ENCODE measurements at places on chromosomes 16 and 17. TPM values are rescaled to one million over a fixed set of nuclear protein-coding genes. Genes with fewer than 3 reads are reported as not detected.

- DNase-seq, result no peak
- H3K36me3 ChIP-seq, result peaks cover 13% of the 10 kb centered on the region
- no peaks in the 10 kb centered on the region for H3K27me3 ChIP-seq
- no peak overlapping the region for H3K4me3 ChIP-seq
- peaks cover 17% of the 10 kb centered on the region for H3K4me1 ChIP-seq
- no peak overlapping the region for H3K27ac ChIP-seq
These were observed 14.4 kb downstream of the CARHSP1 start for GRCh38 chr16:8854298-8854948.

- no peak for DNase-seq
- H3K27me3 ChIP-seq, result no peaks in the 10 kb centered on the region
- peaks cover 2% of the 10 kb centered on the region for H3K36me3 ChIP-seq
- H3K4me3 ChIP-seq, result no peak overlapping the region
These were observed 622.6 kb upstream of the GOT2 start for GRCh38 chr16:59356709-59357108.

ZMYND15 gene
- total RNA-seq, result not detected

GRCh38 chr17:76681222-76682137, 29.3 kb downstream of the MXRA7 start:
- DNase-seq, result peak; percentile 86
- no peaks in the 10 kb centered on the region for H3K27me3 ChIP-seq
- H3K4me3 ChIP-seq, result no peak overlapping the region
- no peaks in the 10 kb centered on the region for H3K36me3 ChIP-seq
- H3K27ac ChIP-seq, result no peak overlapping the region

DNA sequence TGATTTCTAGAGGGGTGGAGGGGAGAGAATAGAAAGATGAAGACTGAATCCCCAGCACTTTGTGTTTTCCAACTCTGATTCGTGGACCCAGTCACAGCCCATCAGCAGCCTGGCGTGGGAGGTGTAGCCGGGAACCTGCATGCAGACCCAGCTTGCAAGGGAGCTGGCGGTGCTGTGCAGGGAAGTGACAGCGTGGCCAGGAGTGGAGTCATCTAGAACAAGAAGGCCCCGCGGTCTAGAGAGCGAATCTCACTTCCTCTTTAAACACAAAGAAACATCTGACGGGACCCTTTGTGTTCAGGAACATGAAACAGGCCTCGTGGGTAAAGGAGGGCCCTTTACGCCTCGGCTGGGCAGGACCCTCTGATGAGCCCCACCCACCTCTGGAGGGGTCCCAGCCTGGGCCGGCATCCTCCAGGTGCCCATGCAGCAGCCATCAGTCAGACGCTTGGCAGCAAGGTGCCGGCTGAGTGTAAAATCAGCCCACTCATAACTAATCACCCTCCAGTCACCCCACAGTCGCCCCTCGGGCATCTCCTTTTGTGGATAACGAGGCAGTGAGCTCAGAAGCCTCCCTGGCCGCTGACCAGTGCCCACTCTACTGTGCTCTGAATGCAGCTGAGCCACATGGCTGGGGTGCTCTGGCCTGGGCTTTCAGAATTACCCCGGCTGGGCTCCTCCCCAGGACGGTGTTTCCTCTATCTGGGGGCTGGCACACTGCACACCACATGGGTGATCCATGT, 4.4 kb downstream of the SNAI3 start:
- peaks cover 7% of the 10 kb centered on the region for H3K4me1 ChIP-seq
- DNase-seq, result no peak
- no peak overlapping the region for H3K4me3 ChIP-seq
- no peaks in the 10 kb centered on the region for H3K36me3 ChIP-seq
- H3K27me3 ChIP-seq, result peaks cover 43% of the 10 kb centered on the region

DLG4 gene
- 51.4 TPM for total RNA-seq

DNA sequence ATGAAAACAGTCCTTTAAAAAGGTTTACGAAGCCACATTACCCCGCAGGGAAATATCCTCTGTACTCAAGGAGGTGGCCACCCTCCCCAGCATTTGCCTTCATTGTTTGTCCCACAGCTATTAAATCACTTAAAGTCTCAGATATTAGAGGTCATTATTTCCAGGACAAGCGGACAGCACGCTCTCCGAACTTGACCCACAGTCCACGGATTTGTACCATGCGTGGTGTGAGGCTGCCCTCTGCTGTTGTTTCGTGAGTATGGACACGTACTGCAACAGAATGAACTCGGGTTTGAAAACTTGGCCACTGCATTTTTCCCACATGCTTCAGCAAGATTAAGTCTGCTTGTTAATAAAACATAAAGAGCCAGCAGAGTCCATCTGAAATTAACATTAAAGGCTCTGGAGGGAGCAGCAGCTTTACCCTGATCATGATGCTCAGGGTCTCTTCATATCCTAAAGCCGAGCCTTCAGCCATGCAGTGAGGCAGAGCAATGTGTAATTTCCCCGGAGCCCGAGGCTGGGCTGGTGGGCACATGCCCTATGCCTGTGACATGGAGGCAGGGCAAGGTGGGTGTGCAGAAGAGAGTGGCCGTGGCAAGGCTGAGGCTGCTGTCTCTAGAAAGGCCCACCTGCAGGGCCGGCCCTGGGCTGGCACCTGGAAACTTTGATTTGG, 19.7 kb downstream of the MEAK7 start:
- no peaks in the 10 kb centered on the region for H3K27me3 ChIP-seq
- H3K4me1 ChIP-seq, result peaks cover 4% of the 10 kb centered on the region
- no peak overlapping the region for H3K27ac ChIP-seq
- H3K4me3 ChIP-seq, result no peak overlapping the region

DNA sequence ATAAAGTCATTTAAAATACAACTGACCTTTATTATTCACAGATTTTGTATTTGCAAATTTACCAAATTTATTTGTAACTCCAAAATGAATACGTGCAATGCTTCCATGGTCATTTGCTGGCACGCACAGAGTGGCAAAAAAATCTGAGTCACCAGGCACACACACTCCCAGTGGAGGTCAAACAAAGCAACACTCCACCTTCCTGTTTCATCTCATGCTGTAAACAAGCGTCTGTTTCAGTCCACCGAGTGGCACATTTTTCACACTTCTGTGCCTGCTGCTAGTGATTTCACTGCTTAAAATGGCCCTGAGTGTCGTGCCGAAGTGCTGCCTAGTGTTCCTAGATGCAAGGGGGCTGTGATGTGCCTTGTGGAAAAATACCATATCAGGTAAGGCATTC, 17.8 kb upstream of the ITGAE start:
- peaks cover 15% of the 10 kb centered on the region for H3K36me3 ChIP-seq
- H3K4me3 ChIP-seq, result no peak overlapping the region
- H3K27ac ChIP-seq, result no peak overlapping the region
- H3K4me1 ChIP-seq, result no peaks in the 10 kb centered on the region
- DNase-seq, result no peak

GRCh38 chr17:51860954-51861561, 297.5 kb downstream of the CA10 start:
- no peaks in the 10 kb centered on the region for H3K4me1 ChIP-seq
- H3K27ac ChIP-seq, result no peak overlapping the region
- peak; percentile 60 for DNase-seq
- H3K4me3 ChIP-seq, result no peak overlapping the region
- peaks cover 65% of the 10 kb centered on the region for H3K27me3 ChIP-seq
- H3K36me3 ChIP-seq, result no peaks in the 10 kb centered on the region

DNA sequence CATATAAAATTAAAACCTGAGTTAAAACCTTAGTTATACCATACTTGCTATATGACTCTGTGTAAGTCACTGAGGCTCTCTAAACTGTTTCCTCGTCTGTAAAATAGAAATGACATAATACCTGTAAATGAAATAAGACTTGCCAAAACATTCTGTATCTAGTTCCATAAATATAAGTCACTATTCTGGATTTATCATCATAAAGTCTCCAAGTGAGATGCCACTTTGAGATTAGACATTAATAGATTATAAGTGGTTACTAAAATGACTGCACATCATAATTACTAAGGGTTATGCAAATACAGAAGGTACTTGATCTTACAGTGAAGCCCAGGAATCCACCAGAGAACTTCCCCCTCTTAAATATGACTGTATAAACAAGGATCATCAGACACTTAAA, 12.0 kb upstream of the BRIP1 start:
- DNase-seq, result no peak
- H3K27me3 ChIP-seq, result no peaks in the 10 kb centered on the region
- H3K36me3 ChIP-seq, result peaks cover 2% of the 10 kb centered on the region

HOXB8 gene
- 19.7 TPM for total RNA-seq

ABCC3 gene
- not detected for total RNA-seq

Data from neural crest cell (in vitro differentiated cells).